NCI-H1092 (cell line): ENCODE measurements at places on chromosomes 1 and 21.

- DNase-seq, result no peak
Observed at GRCh38 chr1:209945377-209945776, 7.4 kb downstream of the SYT14 start.

DNA sequence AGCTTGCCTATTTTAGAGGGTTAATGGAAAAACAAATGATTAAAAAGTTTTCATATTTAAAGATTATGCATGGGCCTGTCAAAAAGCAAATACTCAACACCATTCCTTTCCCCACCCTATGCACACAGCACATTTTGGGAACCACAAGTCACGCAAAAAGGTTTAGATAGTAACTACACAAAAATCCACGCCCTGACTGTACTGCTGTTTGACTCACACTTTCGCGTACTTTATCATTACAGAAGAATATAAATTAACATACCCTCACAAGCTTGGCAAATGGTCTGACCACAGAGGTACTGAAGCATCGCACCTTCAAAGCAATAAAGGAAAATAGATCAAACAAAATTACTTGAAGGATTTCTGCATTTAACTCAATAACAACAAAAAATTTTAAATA lies 1.4 kb downstream of the ATP5PO start:
- DNase-seq, result no peak

GRCh38 chr1:168665975-168666374 lies 63.0 kb downstream of the DPT start:
- DNase-seq, result no peak

DNA sequence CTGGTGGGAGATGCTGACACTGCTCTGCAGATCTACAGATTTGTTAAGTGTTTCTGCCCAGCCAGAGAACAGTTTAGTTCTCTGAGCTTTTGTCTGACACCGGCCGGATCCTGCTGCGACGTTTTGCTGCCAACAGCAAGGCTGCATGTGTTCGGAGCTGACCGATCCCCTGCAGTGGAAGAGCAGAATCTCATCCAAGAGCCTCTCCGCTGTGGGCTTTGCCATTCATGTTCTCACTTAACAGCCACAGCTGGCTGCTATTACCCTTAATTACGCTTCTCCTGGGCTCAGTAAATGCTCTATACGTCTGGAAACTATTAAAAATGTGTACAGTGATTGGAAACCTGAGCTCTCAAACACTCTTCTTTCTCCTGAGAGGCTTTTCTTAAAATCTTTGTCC lies 105.3 kb downstream of the BCAR3 start:
- peak; percentile 59 for DNase-seq

- DNase-seq, result no peak
Observed at GRCh38 chr1:80799457-80799856, 1001.3 kb upstream of the ADGRL2 start.
